ENCODE measurements at places on chromosomes 1 and 21.

DNA sequence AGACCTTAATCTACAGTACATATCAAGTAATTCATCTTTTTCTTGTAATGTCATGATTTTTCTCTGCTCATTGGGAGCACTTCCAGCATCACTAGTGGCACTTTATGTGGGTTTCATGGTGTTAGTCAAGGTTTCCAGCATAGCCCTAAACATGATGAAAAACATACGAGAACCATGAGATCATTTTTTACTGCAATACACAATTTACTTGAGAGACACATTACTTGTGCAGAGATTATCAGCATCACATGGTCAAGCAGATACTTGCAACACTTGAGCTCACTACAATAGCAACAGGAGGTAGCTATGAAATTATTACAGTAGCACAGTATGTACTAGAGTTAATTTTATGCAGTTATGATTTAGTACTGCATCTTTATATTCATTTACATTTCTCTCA lies 36.4 kb downstream of the ITGB3BP start:
- no peak for DNase-seq

GRCh38 chr1:116766616-116767469 lies 12.6 kb downstream of the CD2 start:
- DNase-seq, result no peak

GRCh38 chr1:12251442-12251841 lies 21.6 kb downstream of the VPS13D start:
- no peak for DNase-seq

GRCh38 chr1:218538341-218538740 lies 193.2 kb downstream of the TGFB2 start:
- no peak for DNase-seq

DNA sequence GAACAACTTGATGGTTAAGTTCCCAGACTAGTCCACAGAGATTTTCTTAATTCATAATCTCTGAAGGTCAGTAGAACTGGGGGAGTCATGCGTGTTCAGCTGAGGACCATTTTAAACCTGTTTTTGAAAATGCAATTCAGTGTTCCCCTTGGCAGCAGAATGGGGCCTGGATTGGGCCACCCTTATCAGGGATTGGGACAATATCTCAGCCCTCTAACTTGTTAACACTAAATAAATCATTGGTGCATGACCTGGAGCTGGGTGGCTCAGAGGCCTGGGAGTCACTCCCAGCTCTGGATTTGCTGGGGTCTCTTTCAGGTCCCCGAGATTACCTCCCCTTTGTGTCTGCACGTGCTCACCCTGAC lies 55.3 kb downstream of the MRPS6 start:
- DNase-seq, result no peak

DNA sequence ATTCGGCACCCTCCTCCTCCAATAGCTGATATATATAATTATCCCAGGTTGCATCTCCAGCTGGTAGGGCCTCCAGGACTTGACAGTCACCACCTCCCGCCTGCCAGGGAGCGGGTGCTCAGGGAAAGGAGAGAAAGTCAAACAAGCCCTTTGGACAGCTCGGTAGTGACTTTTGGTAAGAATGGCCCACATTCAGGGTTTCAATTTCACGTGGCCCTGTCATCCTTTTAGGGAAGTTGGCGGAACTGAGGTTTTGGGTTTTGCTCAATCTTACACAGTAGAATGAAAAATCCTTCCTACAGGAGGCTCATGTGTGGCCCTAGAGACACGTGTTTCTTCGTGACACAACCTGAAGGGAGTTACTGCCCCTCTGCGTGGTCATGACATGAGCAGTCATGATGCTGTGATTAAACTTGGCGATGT lies 44.2 kb downstream of the CAPN8 start:
- no peak for DNase-seq

GRCh38 chr1:159996653-159997052 lies 35.1 kb downstream of the PIGM start:
- no peak for DNase-seq

DNA sequence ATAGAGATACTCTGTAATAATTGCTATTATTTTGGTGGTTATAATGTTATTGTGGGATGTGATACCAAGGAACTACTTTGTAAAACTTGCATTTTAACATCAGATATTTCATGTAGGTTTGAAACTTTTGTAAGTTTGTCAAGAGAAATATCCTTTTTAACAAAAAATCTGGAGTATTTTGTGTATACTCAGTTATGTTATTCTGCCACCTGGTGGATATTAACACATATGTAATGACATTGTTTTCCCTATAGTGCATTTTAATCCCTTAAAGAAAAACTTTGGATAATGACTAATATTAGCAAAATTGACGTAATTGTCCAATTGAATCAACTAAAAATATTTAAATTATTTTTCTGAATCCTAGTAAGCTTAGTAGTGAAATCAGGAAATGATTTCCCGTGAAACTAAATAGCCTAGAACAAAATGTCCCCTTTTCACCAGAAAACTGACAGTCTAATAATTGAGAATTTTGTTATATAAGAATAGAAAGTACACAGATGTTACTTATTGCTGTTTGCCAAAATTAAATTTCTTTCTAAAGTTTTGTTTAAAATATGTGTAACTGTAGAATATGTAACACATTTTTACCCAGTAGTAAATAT lies 39.6 kb downstream of the KCTD3 start:
- DNase-seq, result no peak

DNA sequence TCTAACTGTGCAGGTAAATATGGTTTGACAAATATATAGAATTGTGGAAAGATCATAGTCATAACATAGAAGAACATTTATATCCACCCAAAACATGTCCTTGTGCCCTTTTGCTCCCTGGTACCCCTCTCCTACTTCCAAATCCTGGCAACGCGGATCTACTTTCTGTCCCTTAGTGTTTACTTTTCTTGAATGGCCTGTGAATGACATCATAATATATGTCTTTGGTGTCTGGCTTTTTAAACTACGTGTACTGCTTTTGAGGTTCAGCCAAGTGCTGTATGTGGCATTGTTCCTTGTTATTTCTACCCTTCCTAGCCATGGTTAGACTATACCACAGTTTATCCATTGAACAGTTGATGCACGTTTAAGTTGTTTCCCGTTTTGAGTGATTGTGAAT lies 155.6 kb downstream of the SDCCAG8 start:
- no peak for DNase-seq

- DNase-seq, result no peak
Observed at GRCh38 chr1:23473037-23473800, 10.8 kb downstream of the ASAP3 start.

- DNase-seq, result no peak
Observed at GRCh38 chr1:156497743-156498431, 2.7 kb downstream of the MEF2D start.

GRCh38 chr1:61973100-61973837 lies 221.4 kb upstream of the L1TD1 start:
- no peak for DNase-seq

GRCh38 chr1:151547119-151547899 lies 7.2 kb downstream of the TUFT1 start:
- no peak for DNase-seq

GRCh38 chr1:112423207-112423606 lies 27.2 kb downstream of the CTTNBP2NL start:
- no peak for DNase-seq
